T-helper 2 cell (primary cell): ENCODE measurements at places on chromosomes 1 and 21.

DNA sequence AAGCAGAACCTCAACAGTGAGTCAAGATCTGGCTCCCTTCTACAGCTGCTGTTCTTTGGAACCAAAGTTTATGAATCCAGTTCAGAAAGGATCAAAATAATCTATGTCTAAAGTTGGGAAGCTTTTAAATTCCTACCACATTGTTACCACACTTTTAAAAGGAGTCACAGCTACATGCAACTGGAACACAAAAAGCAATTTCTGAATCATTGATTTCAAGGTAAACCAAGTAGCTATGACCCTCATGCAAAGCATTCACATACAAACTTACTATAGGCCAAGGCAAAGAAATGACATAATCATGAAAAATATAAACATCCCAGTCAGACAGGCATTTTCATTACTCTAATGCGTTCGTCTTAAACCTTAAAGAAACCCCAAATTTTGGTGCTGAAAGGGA, 3.5 kb downstream of the SIPA1L2 start:
- no peak for DNase-seq

DNA sequence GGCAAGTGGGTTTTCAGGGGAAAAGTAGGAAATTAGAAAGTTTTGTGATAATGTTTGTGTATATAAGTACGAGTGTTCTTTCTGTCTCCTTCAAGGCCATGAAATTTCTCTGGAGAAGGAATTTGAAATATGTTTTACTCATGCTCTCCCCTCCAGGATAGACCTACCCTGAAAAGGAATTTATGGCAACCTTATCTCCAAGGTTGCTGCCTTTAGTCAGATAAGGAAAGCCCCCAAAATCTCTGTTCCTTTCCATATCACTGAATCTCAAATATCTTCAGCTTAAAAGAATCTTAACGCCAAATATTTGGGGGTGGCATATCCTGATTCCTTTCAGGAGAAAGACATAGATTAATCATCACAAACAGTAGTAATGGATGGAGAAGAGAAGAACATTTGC, 499 bp upstream of the C4BPB start:
- DNase-seq: no peak

GRCh38 chr1:97870589-97870988, 50.2 kb downstream of the DPYD start:
- no peak for DNase-seq

GRCh38 chr1:82073071-82073470, 272.3 kb downstream of the ADGRL2 start:
- DNase-seq: no peak

GRCh38 chr1:11645670-11646265, 8.5 kb downstream of the FBXO2 start:
- DNase-seq: peak; percentile 58

DNA sequence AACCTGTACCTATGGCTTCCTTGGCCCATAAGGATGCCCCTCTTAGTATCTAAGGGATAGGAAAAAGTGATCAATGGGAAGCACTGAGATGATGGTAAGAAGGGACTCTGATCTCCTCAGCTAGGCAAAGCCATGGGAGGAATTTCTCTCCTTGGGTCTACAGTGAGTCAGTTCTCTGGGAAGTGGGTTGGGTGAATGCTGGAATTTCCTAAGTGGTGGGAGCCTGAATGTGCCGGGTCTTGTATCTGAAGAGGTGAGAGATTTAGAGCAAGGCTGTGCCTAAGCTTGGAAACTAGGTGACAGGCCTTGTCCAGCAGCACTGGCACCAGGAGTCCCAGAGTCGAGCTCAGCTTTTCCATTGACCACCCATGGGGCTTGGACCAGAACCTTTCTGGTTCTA, 96.3 kb upstream of the SLC2A1 start:
- DNase-seq: no peak

DNA sequence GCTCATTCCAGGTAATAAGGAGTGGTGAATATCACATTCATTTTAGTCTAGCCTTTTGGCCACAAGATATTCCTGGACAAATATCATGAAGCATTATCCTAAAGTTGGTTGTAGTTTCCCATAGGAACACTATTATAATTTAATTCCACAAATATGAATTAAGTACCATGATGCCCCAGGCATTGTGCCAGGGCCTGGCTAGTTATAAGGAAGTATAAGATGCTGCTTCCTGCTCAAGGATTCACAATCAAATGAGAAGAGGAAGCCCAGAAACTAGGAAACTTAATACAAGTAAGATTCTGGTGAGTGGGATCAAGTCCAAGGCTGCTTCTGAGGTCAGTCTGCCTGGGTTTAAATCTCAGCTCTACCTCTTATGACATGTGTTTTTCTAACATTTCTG, 30.6 kb upstream of the ZP4 start:
- no peak for DNase-seq

- DNase-seq: no peak
Observed at GRCh38 chr1:53811414-53811851, 26.7 kb downstream of the NDC1 start.

- no peak for DNase-seq
Observed at GRCh38 chr21:24127651-24128050, 1479.6 kb downstream of the MRPL39 start.

GRCh38 chr1:36982709-36983108, 51.6 kb downstream of the GRIK3 start:
- DNase-seq: no peak

- no peak for DNase-seq
Observed at GRCh38 chr1:214514032-214514818, 37.2 kb downstream of the PTPN14 start.

GRCh38 chr21:26528882-26529281, 44.2 kb downstream of the CYYR1 start:
- DNase-seq: no peak

GRCh38 chr1:226648421-226648820, 90.7 kb downstream of the ITPKB start:
- DNase-seq: no peak

DNA sequence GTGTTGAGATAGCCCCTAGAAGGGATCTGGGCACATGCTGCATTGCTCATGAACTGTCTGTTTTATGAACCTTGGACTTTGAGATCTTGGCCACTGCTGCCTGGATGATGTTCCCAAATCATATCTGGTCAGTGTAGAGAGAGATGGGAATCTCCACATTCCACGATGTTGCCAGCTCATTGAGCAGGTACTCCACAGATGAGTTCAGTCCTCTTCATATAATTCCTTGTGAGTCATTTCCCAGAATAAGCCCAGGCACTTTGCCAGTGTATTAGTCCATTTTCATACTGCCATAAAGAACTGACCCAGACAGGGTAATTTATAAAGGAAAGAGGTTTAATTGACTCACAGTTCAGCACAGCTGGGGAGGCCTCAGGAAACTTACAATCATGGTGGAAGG, 254.0 kb upstream of the RUNX1 start:
- DNase-seq: no peak

DNA sequence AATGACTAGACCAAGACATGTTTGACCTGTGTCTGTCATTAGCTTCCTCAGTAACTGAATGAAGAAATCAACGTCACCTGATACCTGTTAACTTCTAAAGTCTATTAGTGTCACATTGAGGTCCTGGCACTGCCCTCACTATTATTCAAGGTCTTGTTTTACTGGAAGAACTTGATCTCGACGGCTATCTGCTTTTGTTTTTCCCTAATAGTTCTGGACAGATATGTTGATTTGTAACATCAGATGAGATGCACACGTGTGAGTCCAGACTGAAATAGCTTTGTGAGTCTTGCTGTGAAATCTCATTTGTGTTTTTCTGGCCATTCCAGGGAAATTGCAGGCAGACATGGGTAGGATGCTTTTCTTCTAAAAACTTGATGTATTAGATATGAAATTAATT, 159.2 kb downstream of the RYR2 start:
- no peak for DNase-seq

- no peak for DNase-seq
Observed at GRCh38 chr1:87683196-87683956, 354.7 kb downstream of the LMO4 start.

GRCh38 chr1:33738536-33738935, 125.3 kb upstream of the HMGB4 start:
- no peak for DNase-seq

GRCh38 chr1:23779826-23780371, 1.7 kb downstream of the PITHD1 start:
- DNase-seq: no peak

DNA sequence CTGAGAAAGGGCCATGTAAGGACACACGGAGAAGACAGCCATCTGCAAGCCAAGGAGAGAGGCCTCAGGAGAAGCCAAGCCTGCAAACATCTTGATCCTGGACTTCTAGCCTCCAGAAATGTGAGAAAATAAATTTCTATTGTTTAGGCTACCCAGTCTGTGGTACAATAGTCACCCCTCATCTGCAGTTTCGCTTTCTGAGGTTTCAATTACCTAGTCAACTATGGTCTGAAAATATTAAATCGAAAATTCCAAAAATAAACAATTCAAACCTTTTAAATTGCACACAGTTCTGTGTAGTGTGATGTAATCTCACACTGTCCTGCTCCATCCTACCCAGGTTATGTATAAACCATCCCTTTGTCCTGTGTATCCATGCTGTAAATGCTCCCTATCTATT, 52.6 kb downstream of the ZNF644 start:
- no peak for DNase-seq

DNA sequence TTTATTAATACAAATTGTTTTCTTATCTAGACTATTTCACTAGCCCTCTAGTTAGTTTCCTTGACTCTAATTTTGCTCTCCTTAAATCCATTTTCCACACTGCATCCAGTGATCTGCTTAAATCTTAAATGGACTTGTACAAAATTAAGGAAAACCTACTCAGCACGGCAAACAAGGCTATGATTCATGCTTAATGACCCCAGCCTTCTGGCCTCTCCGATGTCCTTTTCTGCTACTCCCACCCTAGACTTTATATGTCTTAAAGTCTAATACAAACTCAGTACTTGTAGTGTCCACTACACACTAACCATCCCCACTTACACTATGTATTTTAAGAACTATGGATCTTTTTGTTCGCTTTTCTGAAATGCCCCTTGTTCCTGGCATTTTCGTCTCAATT, 2.2 kb downstream of the TMED5 start:
- DNase-seq: no peak

DNA sequence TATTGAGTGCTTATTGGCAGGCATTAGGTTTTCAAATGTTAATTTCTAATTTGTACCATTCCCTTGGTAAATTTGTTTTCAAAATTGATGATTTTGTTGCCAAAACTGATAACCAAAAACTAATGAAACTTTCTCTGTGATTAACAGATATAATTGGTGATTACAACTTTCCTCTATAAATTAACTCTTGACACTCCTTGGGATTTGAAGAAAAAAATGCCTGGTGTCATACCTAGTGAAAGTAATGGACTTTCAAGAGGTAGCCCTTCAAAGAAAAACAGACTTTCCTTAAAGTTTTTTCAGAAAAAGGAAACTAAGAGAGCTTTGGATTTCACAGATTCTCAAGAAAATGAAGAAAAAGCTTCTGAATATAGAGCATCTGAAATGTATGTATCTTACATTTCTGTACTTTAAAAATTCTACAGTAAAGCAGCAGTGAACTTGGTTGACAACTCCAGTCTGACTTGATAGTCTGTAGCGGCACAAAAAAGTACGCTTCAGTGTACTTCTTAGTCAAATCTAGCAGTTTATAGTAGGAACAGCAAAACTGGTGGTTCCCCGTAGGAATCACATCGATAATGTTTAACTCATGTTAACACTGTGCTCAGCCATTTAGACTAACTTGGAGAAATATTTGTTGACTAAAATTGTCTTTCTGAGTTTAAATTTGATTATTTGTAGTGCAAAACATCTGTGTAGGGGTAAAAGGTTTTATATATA, 3.0 kb downstream of the USP1 start:
- DNase-seq: no peak

DNA sequence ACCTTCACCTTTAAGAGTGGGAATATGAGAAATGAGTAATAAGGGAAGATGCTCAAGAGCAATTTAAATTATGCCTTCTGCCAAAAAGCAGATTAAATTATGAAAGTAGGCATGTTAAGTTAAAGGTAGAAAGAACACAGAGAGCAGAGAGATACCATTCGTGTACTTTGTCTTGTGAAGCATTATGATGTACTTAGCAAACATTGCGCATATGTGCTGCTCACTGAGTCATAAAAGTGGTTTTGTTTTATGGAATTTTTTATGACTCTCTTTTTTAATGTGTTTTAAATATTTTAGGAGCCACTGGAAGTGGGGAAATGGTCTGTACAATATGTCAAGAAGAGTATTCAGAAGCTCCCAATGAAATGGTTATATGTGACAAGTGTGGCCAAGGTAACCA, 35.3 kb downstream of the MTF2 start:
- no peak for DNase-seq

GRCh38 chr1:179883745-179884138, 1.7 kb downstream of the TOR1AIP1 start:
- DNase-seq: peak; percentile 93

GRCh38 chr1:116067566-116067890, 43.7 kb upstream of the MAB21L3 start:
- no peak for DNase-seq

- no peak for DNase-seq
Observed at GRCh38 chr1:237416924-237417655, 375.1 kb downstream of the RYR2 start.

- no peak for DNase-seq
Observed at GRCh38 chr1:12554521-12555305, 63.3 kb downstream of the DHRS3 start.

- no peak for DNase-seq
Observed at GRCh38 chr1:208929575-208929974, 653.9 kb upstream of the CAMK1G start.

DNA sequence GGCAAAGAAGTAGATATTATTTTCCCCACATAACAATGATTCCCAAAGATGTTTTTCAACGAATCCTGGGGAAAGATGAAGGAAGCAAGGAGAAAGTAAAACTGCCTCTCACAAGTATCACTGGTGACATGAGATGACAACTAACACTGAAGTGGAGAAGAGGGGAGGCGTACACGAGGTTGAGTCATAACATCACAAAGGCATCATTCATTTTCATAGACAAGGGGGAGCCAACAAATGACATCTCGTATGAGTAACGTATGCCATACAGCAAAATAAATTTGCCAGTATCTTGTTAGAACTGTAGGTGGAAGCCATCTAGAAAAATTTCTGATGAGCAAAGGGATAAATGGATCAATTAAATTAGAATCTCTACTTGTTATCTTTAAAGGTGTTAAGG, 56.6 kb downstream of the ATP1B1 start:
- DNase-seq: no peak

DNA sequence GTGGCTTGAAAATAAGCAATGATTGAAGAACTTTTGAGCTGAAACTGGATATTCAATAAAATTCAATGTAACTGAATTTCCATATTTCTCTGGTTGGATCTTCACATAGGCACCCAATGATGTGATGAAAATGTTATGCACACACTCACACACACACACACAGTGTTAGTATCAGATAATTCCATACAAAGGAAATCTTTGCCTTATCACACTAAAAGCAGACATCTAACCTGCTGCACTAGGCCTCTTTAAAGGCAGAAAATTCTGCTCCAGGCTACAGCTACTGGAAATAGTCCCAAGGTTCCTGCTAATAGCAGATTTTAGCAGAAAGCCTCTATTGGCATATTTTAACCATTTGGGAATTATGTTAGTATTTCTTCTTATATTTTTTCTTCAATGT, 309.6 kb downstream of the COL11A1 start:
- DNase-seq: no peak
